ENCODE measurements at places on chromosomes 12 and 14.

GRCh38 chr14:93232159-93232558 lies 25.1 kb downstream of the UBR7 start:
- DNase-seq: no peak

DNA sequence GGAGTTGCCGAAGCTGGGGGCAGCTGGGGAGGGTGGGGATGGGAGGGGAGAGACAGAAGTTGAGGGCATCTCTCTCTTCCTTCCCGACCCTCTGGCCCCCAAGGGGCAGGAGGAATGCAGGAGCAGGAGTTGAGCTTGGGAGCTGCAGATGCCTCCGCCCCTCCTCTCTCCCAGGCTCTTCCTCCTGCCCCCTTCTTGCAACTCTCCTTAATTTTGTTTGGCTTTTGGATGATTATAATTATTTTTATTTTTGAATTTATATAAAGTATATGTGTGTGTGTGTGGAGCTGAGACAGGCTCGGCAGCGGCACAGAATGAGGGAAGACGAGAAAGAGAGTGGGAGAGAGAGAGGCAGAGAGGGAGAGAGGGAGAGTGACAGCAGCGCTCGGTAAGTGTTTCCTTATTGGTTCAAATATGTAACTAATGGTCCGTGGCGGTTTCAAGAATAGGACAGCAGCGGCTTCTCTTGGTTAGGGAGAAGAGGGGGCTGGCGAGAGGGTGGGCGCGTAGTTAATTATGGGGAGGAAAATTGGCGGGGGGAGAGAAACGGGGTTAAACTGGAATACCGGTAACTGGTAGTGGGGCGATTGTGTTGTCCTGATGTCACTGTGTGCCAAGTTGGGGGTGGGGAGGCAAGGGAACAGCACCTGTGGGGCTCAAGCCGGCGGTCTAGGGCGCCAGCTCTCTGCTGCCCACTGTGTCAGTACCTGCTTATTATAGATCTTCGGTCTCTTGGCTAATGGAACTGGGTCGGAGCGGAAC lies 8.4 kb downstream of the HOXC8 start:
- no peak for DNase-seq

- no peak for DNase-seq
Measured at GRCh38 chr12:32139064-32139421, 32.4 kb downstream of the BICD1 start.

- no peak for DNase-seq
Measured at GRCh38 chr14:70707138-70708038, 65.7 kb downstream of the TTC9 start.

DNA sequence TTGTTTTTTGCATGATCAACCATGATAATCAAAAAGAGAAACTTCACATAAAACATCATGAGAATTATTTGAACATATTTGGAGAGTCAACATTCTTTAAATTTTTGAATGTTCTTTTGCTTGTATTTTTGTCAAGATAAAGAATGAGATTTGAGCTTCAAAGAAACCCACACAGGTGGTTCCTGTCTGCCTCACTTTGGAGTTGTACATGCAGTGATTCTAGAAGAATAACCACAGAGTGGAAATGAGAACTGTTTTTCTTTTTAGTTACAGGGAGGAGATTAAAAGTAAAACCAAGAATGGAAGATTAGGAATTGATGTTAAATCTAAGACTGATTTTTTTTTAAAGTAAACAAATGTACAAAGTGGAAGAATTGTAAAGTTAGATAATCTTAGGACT lies 2.3 kb upstream of the ZNF705A start:
- no peak for DNase-seq

GRCh38 chr12:83320350-83320749 lies 633.6 kb downstream of the TMTC2 start:
- no peak for DNase-seq

DNA sequence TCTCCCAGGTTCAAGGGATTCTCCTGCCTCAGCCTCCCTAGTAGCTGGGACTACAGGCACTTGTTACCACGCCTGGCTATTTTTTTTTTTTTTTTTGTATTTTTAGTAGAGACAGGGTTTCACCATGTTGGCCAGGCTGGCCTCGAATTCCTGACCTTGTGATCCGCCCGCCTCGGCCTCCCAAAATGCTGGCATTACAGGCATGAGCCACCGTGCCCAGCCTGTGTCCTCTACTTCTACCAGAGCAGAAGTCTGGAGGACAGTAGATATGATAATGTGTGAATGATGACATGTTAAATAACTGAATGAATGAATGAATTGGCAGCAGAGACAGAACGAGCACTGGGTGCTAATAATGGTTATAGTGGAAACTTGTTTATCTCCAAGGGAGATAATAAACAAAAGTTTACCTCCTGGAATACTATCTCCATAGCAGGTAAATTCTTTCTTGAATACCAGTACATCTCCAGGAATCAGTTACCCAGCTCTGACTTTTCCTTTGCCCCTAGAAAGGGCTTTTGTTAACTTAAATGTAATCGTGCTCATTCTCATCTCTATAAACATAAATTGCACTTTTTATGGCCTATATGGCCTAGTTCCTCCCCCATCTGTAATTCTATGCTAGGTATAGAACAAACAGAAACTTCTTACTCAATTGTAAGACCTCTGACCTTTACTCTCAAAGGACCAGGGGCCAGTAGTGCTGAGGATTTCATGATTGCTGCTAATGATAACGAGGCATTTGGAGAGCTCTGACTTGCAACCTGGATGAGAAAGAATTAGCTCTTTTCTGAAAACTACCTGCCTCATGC lies 7.2 kb upstream of the LGALS3 start:
- no peak for DNase-seq

- no peak for DNase-seq
Measured at GRCh38 chr14:101992708-101993107, 28.3 kb downstream of the DYNC1H1 start.

DNA sequence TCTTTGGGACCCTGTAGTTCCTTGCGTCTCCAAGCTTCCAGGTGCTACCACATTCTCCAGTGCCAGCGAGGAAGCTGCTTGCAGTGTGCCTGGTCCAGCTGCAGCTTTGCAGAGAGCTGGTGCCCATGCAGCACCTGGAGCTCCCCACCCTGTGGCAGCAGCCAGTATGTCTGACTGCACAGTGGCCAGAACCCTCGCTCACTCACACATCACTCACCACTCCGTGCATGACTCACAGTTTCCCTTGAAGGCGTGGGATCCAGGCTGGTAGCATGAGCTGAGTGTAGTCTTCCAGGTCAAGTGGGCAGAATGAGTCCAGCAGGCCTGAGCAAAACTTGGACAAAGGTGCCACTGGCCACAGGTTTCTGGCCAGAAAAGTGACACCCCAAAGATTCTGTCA lies 33.6 kb downstream of the SDR9C7 start:
- peak; percentile 46 for DNase-seq

GRCh38 chr12:48029491-48030172 lies 25.4 kb upstream of the COL2A1 start:
- no peak for DNase-seq

- DNase-seq: no peak
Measured at GRCh38 chr12:89857652-89858274, 149.1 kb upstream of the ATP2B1 start.

DNA sequence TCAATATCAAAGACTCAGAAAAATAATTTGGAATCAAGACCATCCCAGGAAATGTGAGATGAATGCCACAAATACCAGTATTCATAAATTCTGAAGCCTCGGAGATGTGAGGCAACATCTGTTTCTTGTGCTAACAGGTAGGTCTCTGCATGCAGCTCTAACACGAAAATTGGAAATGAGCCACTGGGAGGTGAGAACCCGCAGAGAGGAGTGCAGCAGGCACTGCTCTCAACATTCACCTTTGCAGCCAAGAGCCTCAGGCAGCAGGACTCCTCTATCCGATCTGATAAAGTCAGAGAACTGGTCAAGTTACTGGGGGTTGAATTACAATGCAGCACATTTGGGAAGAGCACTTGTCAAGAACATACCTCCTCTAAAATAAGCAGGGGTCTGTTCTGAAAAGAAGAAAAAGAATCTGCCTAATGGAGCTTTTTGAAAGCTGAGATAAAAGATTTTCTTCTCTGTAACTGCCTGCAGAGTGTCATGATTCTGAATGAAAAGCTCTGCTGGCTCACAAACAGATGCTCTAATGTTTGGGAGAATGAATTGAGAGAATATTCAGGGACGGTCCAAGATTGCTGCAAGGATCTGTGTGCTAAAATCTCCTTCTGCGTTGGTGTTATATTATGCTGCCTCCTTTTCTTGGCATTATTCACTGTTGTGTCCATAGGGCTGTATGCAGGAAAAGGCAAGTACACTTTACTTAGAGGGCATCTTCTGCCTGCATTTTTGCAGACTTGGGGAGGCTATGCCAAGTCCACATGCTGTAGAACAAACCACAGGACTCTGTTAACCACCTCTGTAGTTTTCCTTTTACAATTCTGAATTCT lies 209.6 kb upstream of the KRR1 start:
- DNase-seq: no peak

GRCh38 chr12:56629459-56630179 lies 507 bp downstream of the BAZ2A start:
- peak; percentile 39 for DNase-seq

- no peak for DNase-seq
Measured at GRCh38 chr12:110733900-110734299, 8.8 kb downstream of the PPP1CC start.

- DNase-seq: no peak
Measured at GRCh38 chr14:33992274-33993007, 41.6 kb upstream of the EGLN3 start.

- DNase-seq: no peak
Measured at GRCh38 chr14:39268393-39268792, 34.7 kb downstream of the MIA2 start.

DNA sequence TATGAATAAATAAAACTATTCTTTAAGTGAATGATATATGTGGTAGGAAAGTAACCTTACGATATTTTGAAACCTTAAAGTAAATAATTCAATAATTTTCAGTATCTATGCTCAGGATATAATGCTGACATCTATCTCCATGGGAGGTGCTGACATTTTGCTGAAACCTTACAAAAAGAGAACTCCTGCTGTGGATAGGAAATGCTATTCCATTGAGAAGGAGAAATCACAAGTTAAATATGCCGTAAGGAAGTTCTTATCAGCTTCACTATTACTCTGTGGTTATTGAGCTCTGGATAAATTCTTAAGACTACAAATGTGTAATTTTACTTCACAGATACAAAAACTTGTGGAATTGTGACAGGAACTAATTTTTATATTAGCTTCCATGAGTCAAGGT lies 722.1 kb downstream of the TMTC2 start:
- no peak for DNase-seq

GRCh38 chr12:65945457-65945856 lies 121.2 kb downstream of the HMGA2 start:
- no peak for DNase-seq

- no peak for DNase-seq
Measured at GRCh38 chr12:71107936-71108335, 49.9 kb downstream of the TSPAN8 start.

- DNase-seq: no peak
Measured at GRCh38 chr12:11702959-11703358, 53.5 kb downstream of the ETV6 start.

- no peak for DNase-seq
Measured at GRCh38 chr14:77645520-77646230, 29.2 kb upstream of the SPTLC2 start.

DNA sequence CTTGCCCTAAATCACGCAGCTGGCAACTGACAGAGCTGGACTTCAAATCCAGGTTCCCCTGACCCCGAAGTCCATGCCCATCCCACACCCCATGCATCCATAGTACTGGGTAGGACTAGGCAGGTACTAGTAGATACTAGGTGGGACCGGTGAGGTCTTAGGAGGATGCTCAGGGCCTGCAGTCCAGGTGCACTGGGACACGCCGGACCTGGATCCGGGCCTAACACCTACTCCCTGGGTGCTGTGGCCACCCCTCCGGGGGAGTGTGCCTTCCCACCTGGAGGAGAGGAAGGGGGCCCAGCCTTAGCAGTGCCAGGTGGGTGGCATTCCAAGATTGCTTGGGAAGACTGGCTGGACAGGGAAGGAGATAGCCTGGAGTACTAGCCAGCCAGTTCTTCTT lies 64.8 kb downstream of the CACNA1C start:
- no peak for DNase-seq

- no peak for DNase-seq
Measured at GRCh38 chr12:125373375-125373774, 308.1 kb downstream of the AACS start.

- no peak for DNase-seq
Measured at GRCh38 chr12:117489671-117490070, 128.2 kb upstream of the NOS1 start.

DNA sequence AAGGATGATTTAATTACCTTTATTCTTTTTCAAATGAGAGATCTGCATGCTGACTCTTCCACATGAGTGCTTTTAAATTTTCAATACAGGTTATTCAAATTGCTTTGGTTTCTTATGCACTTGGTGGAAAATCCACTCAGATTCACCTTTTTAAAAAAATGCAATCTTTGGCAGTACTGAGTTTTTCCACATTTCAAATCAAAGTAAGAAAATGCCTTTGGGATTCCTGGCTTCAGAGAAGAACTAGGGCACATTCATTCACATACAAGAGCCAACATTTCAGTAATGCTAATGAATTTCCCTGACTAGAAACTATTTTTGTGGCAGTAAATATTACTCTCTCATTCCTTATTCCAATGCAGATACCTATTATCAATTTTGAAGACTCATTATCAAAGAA lies 342.2 kb downstream of the ETNK1 start:
- no peak for DNase-seq

DNA sequence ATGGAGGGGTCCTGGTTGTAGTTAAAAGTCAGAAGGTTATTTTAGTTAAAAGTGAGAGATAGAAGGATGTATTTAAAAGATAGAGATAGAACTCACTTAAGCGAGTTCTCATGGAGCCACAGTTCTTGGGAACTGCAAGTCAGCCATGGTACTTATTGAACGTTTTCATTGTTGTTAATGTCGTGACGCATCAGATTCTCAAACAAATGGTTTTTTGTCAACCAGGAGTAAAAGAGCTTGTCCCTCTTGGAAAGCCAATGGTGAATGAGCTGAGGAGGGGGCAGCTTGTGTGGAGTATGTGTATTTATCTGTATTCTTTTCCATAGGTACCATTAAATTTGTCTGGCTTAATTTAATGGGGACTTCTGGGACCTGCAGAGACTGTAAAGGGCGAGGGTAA lies 68.6 kb downstream of the FIGNL2 start:
- DNase-seq: no peak

GRCh38 chr12:47100160-47100559 lies 20.4 kb upstream of the AMIGO2 start:
- DNase-seq: no peak

GRCh38 chr12:54016478-54016964 lies 7.7 kb downstream of the HOXC8 start:
- DNase-seq: no peak

GRCh38 chr12:2735432-2735831 lies 59.3 kb upstream of the FKBP4 start:
- DNase-seq: no peak

- DNase-seq: peak; percentile 57
Measured at GRCh38 chr14:53894456-53894855, 62.2 kb downstream of the BMP4 start.

DNA sequence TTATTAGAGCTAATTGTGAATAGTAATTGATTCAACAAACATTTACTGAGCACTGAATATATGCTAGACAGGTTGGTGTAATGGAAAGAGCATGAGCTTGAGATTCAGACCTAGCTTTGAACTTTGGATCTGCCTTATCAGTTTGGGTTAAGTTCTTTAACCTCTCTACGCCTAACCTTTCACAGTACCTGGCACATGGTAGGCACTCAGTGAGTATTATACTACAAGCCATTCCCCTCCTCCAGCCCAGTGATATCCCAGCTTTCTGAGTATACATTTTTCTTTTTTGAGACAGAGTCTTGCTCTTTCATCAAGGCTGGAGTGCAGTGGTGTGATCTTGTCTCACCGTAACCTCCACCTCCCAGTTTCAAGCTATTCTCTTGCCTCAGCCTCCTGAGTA lies 32.0 kb downstream of the FAM177A1 start:
- DNase-seq: no peak

- no peak for DNase-seq
Measured at GRCh38 chr12:72586456-72586855, 314.3 kb downstream of the TRHDE start.

All from dermis microvascular lymphatic vessel endothelial cell (primary cell).